ENCODE measurements at places on chromosomes 12 and 14.

- no peak overlapping the region for H3K27ac ChIP-seq
- ATAC-seq, result no peak
- no peaks in the 10 kb centered on the region for H3K36me3 ChIP-seq
Observed at GRCh38 chr12:81245907-81246570, 168.2 kb downstream of the ACSS3 start.

DNA sequence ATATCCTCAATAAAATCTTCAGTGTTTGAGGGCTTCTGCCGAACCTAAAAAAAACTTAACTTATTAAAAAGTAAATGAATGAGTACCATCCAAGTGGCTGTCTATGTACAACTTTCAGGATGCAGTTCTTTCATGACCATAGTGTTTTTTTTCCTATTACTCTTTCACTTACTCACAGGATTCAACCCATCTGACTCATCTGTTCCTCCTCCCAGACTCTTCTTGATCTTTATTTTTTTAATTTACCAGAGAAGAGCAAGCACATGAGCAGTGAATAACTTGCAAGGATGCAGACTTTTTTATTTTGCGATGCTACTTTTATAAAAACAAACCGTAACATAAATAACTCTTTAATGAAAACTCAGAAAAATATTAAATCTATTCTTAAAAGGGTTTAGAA lies 24.5 kb downstream of the RECQL start:
- peak; percentile 97 for ATAC-seq
- peaks cover 8% of the 10 kb centered on the region for H3K4me1 ChIP-seq
- H3K36me3 ChIP-seq, result no peaks in the 10 kb centered on the region

GRCh38 chr14:105082703-105083102 lies 17.5 kb upstream of the GPR132 start:
- no peaks in the 10 kb centered on the region for H3K27me3 ChIP-seq
- no peak for ATAC-seq
- peaks cover 4% of the 10 kb centered on the region for H3K4me1 ChIP-seq
- H3K27ac ChIP-seq, result no peak overlapping the region

DNA sequence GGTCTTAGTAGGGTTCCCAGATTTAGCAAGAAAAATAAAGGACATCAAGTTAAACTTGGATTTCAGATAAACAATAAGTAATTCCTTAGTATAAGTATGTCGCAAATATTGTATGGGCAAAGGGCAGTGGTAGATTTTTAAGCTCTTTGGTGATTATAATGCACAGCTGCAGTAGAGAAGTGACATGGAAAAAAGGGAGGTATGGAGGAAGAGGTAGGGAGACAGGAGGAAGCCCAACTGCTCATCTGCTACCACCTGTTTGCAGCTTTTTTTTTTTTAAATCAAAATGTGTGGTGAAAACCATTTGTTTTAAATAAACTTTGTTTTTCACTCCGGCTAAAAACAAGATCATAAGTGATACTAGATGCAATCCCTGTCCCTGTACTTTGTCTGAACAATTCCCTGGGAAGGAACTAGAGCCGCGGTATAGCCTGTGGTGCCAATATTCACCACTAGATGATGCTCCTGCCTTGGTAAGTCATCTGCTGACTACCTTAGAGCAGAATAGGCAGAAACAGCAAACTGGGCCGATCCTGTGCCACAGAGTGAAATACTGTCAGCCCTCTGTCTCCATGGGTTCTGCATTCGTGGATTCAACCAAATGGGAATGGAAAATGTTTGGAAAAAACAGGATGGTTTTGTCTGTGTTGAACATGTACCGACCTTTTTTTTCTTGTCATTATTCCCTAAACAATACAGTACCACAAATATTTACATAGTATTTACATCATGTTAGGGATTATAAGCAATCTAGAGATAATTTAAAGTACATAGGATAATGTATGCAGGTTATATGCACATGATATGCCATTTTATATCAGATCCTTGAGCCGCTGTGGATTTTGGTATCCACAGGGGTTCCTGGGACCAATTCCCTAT lies 62.4 kb upstream of the PLBD1 start:
- peaks cover 3% of the 10 kb centered on the region for H3K27me3 ChIP-seq
- no peak overlapping the region for H3K27ac ChIP-seq
- no peak overlapping the region for H3K4me3 ChIP-seq
- H3K4me1 ChIP-seq, result no peaks in the 10 kb centered on the region

GRCh38 chr12:47752552-47752951 lies 6.1 kb downstream of the RAPGEF3 start:
- H3K27ac ChIP-seq, result no peak overlapping the region
- no peak for ATAC-seq
- H3K27me3 ChIP-seq, result no peaks in the 10 kb centered on the region
- H3K4me1 ChIP-seq, result peaks cover 37% of the 10 kb centered on the region
- no peaks in the 10 kb centered on the region for H3K36me3 ChIP-seq

All from activated T-helper 17 cell treated with anti-CD3 and anti-CD28 coated beads, Interleukin-2, amount 50 U/mL, for 72 hours (primary cell).